ENCODE measurements at places on chromosomes 1 and 21. TPM values are rescaled to one million over a fixed set of nuclear protein-coding genes. Genes with fewer than 3 reads are reported as not detected.

UTP25 gene
- 11.9 TPM for total RNA-seq

PRAMEF13 gene
- total RNA-seq = not detected

HES2 gene
- total RNA-seq = 0.44 TPM

BNIPL gene
- total RNA-seq = 2.8 TPM

KIF21B gene
- total RNA-seq = 91.7 TPM

All from activated T-cell treated with anti-CD3 and anti-CD28 coated beads, Interleukin-2, amount 50 U/mL, for 72 hours (primary cell).